ENCODE measurements at places on chromosomes 16 and 17. TPM values are rescaled to one million over a fixed set of nuclear protein-coding genes. Genes with fewer than 3 reads are reported as not detected.

TMEM238L gene
- total RNA-seq, result not detected

SOX8 gene
- total RNA-seq, result 0.92 TPM

ANKFN1 gene
- not detected for total RNA-seq

HCRT gene
- not detected for total RNA-seq

PYDC1 gene
- not detected for total RNA-seq

PRSS36 gene
- total RNA-seq, result 1.6 TPM

AOC2 gene
- total RNA-seq, result 14.4 TPM

PHOSPHO1 gene
- not detected for total RNA-seq

TAC4 gene
- not detected for total RNA-seq

CD300LB gene
- total RNA-seq, result not detected

NTN1 gene
- 0.69 TPM for total RNA-seq

- no peak for DNase-seq
Observed at GRCh38 chr17:2138318-2138717, 83.4 kb downstream of the HIC1 start.

DNA sequence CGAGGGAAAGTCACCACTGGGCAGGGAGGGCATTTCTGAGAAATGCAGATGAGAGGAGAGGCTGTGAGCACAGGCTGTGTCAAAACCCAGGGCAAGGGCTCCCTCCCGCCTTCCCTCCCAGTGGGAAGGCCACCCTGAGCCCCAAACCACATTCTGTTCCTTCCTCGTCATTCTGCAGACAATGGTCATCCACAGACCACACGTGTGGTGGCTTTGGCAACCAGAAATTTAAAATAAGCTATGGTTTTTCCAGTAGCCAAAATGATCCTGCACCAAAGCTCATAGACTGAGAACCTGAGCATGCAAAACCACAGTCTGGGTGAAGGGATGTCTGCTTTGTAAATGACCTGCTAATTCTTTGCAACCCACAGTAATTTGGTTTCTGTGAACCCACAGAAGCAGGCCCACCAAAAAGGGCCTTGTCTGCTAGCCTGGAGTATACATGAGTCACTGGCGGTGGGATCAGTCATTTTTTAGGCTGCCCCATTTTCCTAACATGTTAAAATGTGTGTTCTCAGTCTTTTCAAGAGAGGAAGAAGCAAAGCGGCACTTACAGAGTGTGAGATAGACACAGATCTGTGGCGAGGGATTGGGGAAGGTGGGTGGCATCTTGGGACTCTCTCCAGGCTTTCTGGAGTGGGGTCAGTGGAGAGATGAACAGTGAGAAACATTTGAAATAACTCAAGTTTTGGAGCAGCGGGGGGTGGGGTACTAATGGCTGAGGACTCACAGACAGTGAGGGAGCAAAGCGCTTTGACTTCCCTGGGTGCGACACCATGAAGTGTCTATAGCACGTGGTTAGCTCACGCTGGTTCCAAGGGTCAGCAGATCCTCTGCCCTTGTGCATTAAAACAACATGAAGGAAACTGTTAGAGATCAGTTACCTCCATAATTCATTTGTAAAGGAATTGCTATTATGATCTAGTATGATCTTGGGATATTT, 20.5 kb downstream of the GRB7 start:
- DNase-seq, result no peak

- DNase-seq, result peak; percentile 55
Observed at GRCh38 chr16:81266680-81267095, 28.2 kb downstream of the BCO1 start.

DNA sequence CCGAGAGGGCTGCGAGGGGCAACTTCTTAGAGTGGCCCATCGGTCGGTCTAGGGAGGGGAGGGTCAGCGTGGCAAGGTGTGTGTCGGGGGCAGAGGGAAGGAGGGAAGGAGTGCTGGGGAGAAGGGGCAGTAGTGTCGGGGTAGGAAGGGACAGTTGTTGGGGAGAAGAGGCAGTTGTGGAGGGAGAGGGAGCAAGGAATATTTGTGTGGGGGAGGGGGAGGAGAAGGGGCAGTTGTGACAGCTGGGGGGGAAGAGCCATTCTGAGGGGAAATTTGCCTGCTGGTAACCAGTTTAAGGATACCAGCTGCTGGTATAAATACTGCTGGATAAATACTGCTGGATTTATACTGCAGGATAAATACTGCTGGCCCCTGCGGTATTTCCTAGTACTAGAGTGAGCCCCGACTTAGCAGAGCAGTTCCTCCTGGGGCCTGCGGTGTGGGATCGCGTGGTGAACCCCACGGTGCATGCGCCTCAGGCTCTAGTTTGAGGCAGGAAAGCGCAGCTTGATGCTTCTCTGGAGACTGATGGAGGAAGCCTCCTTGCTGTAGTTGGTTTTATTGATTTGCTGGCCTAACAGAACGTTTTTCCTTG, 309 bp downstream of the DNAH2 start:
- no peak for DNase-seq

GRCh38 chr17:79628861-79629547, 18.2 kb upstream of the RBFOX3 start:
- no peak for DNase-seq

DNA sequence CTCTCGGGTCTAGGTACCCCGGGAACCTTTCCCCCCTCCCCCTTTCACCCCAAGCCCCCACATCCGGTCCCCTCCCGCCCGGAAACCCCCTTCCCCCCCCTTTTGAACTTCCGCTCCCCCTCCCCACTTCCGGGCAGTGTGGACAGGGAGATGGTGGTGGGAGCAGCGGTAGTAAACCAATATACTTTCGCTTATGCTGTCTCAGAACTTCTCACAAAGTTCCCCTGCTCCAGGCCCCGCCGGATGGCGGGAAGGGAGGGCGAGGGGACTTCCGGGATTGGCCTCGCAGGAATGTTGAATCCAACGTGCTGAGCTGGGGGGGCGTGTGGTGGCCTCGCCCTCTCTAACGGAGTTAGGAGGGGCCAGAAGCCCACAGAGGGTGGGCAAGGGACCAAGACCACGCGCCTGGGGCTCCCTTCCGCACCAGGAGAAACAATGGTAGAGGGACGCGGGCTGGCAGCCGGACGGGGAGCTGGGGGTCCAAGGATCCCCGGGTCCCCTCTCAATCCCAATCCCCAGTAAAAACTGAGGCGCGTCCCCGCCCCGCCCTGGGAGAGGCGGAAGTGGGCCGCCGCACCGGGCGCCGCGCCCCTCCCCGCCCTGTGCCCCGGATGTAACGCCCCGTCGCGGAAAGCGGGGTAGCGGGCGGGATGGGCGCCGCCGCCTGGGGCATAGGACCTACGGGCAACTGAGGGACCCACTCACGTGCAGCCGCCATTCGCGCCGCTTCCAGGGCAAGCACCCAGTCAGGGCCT, 742 bp downstream of the PFN1 start:
- DNase-seq, result peak; percentile 44

DNA sequence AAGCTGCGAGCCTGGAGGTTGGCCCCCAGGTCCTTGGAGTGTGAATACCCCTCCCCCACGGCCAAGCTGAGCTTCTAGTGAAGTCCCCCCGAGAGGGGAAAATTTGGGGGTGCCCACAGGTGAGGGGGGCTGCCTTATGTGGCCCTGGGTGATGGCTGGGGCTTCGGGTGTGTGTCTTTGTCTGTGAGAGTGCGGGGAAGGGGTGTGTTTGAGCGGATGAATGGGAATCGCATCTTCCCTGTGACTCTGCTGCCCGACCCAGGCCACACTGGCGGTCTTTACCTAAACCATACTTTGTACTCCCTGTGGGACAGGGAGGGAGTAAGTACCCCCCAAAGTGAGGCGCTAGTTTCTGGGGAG, 1.3 kb downstream of the SBK1 start:
- DNase-seq, result no peak

DNA sequence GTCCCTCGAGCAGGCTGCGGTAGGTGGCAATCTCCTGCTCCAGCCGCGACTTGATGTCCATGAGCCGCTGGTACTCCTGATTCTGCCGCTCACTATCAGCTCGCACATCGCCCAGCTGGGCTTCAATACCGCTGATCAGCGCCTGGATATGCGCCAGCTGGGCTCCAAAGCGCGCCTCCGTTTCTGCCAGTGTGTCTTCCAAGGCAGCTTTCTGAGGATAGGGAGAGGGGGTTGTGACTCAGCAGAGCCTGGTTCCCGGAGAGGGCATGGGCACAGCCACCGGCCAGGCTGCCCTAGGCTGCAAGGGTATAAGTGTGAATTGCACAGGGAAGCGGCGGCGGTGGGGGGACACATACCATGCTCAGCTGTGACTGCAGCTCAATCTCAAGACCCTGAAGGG, 4.3 kb downstream of the KRT19 start:
- DNase-seq, result peak; percentile 70

GRCh38 chr17:63542942-63543821, 7.1 kb upstream of the DCAF7 start:
- DNase-seq, result peak; percentile 37

GRCh38 chr16:78452025-78452555, 352.6 kb downstream of the WWOX start:
- no peak for DNase-seq

GRCh38 chr16:72404299-72404698, 232.3 kb upstream of the PMFBP1 start:
- no peak for DNase-seq

- DNase-seq, result no peak
Observed at GRCh38 chr17:42568341-42569111, 1.6 kb downstream of the MLX start.

DNA sequence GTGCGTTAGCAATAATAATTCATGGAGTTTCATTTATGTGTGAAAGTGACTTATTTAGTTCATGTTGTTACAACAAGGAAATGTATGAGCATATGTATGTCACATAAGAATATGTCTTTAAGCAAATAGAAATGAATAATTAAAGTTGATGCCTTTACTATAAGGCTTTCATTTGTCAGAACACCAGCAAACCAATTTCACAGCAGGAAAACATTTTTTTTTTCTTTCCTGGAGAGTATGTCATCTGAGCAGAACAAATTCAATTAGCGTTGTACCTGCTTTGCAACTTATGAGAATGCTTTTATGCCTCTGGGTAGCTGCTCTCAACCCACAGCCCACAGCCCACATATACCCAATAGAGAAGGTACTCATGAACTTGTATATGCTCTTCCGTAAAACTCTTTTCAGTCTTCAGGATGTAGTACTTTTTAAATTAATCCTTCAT, 26.3 kb upstream of the APOH start:
- DNase-seq, result no peak

- DNase-seq, result no peak
Observed at GRCh38 chr17:67862614-67863217, 37.4 kb downstream of the BPTF start.

GRCh38 chr16:57265850-57266530, 18.5 kb downstream of the PLLP start:
- peak; percentile 65 for DNase-seq

DNA sequence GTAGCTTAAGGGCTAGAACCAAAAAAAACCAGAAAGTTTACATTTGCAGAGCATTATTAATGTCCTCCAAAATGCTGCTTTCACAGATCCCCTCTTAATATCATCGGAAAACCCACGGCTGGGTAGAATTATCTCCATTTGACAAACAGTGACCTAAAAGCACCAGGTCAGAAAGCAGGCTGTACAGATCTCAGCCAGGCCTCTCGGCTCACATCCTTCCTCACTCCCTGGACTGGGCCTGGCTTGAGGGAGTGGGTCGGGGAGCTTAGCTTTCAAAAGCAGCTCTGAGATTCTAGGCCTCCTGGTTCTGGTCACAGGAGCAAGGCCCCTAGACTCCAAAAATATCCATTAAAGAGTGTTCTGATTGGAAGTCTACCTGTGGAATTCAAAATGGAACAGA, 9.1 kb upstream of the SLC12A3 start:
- no peak for DNase-seq

DNA sequence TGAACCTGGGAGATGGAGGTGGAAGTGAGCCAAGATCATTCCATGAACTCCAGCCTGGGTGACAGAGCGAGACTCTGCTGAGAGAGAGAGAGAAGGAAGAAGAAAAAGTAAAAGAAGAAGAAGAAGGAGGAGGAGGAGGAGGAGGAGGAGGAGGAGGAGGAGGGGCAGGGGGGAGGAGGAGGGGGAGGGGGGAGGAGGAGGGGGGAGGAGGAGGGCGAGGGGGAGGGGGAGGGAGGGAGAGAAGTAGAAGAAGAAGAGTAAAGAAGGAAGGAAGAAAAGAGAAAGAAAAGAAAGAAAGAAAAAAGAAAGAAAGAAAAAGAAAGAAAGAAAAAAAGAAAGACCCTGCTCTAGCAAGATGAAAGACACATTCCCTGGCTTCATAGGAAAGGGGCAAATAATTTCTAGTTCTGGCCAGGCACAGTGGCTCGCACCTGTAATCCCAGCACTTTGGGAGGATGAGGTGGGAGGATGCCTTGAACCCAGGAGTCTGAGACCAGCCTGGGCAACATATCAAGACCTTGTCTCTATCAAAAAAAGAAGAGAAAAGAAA, 23.6 kb downstream of the SOCS1 start:
- no peak for DNase-seq

DNA sequence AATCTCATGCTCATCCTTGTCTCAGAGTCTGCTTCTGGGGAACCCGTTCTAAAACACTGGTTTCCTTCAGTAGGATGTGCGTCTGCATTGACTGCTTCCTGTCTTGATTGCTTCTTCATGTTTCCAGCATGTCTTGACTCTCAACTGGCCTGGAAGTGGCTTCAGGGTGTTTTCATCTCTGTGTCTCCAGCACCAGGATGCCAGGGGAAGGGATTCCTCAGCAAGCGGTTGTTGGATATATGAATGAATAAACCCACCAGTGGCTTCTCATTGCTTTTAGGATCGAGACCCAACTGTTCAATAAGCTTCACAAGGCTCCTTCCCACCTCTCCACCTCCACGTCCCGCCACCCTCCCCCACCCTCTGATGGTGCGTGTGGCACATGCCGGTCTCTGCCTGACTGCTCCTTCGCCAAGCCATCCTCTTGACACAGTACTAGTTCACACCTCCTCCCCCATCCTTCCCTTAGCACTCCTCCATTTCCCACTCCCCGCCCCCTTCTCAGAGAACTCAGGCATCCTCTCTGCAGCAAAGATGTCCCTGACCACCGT, 14.1 kb upstream of the TNS4 start:
- no peak for DNase-seq

- DNase-seq, result peak; percentile 60
Observed at GRCh38 chr17:51056813-51057510, 63.7 kb downstream of the SPAG9 start.

DNA sequence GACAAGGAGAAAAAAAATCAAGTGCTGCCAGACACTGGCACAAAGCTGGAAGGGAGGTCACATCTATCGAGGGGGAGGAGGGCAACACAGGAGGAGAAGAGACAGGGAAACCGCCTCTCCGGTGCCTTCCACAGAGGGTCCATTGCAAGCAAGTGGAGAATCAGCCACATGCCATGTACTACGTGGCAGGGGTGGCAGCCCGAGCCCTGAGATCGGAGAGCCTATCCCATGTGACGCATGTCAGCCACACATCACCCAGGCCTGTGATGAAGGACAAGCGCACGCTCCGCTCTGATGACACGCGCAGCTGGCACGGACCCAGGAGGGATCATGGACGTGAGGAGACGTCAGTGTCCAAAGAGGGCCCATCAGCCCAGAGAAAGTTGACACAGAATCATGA, 30.1 kb downstream of the ADCY9 start:
- DNase-seq, result no peak

Measured in Calu3 (cell line).